ENCODE measurements at places on chromosomes 3 and 15.

DNA sequence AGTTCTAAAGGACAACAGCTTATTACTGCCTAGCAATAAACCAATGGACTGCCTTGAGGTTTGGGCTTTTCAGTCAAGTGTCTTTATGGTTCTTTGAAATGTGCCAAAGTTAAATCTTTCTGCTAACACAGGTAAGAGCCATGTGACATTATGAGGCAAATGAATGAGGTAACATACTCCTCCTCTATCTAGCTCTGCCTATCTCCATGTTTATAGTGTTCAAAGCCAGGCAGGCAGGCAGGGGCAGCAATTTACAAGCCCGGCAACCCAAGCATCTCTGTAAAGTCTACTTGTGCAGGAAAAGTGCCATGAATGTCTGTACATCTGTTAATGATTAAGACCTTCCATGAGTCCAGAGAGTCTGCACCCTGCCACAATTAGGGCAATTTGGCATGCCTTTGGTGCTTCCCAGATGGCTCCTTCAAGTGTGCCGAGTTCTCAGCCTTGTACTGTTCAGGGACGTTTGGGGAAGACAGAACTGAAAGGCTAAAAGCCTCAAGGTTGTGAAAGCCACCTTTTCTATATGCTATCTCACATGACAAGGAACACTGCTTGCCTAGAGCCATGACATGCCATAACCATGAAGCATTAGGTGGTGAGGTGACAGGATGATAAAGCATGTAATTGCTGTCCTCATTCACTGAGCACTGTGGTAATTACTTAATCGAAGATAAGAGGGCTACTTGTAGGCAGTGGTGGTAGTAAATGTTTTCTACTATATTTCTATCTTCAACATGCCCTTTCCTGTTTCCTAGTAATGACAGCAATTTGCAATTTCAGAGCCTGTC, 41.4 kb upstream of the EIF1B start:
- DNase-seq, result no peak

DNA sequence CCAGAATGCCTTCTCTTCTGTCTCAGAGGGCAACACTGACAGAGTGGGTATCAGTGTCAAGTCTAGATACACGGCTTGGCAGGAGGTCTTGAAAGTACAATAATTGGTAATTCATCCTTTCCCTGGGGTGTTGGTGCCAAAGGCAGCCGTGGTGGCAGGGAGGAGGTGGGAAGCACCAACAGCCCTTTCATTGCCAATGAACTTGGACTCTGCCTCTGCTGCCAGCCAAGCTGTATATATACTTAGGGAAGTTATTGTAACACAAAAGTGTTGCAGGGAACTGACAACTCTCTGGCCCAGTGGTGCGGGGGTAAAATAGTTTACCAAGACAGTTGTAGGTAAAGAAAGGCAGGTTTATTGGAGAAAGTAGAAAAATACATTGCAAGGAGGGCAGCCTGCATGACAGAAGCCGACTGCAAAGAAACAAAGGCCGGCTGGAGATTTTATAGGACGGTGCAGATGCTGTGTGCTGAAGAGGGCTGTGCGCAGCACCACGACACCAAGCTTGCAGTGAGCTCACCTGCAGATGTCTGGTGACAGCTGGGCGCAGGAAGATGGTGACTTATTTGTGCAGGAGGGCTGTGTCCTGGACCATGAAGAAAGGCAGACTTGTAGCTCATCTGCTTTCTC, 4.0 kb upstream of the FAM3D start:
- DNase-seq, result no peak

- peak; percentile 7 for DNase-seq
Observed at GRCh38 chr3:137121704-137122314, 164.0 kb downstream of the IL20RB start.

DNA sequence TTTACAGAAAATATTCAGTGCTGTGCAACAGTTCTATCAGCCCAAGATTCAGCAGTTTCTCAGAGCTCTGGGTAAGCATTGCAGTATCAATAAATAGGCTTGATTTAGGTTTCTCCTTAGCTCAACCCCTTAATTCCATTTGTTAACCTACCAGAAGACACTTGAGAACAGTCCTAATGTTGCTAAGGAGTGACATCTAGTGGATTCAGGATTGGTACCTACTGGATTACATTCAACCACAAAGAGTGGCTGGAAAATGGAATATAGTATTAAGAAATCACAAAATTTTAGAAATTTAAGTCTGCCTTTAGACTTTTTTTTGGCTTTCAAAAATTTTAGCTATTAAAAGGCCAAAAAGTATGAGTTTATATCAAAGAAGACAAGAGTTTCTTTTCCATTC, 34.7 kb downstream of the POLG start:
- no peak for DNase-seq

DNA sequence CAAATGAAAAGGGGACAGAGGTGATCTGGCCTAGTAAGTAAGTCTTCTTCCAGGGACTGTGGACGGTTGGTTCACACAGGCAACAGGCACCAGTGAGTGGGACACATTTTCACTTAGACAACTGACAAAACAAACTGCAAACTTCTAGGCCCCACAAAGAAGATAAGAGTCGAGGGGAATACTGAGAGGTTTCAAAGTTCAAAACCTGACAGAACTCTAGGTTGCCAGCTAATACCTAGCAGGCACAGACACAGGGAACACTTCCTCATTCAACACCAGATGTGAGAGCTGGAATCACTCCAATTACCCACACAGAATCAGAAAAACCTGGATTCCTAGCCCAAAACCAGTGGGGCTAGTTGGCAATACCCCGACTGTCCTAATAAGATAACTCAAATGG, 621.7 kb downstream of the ZPLD1 start:
- no peak for DNase-seq

DNA sequence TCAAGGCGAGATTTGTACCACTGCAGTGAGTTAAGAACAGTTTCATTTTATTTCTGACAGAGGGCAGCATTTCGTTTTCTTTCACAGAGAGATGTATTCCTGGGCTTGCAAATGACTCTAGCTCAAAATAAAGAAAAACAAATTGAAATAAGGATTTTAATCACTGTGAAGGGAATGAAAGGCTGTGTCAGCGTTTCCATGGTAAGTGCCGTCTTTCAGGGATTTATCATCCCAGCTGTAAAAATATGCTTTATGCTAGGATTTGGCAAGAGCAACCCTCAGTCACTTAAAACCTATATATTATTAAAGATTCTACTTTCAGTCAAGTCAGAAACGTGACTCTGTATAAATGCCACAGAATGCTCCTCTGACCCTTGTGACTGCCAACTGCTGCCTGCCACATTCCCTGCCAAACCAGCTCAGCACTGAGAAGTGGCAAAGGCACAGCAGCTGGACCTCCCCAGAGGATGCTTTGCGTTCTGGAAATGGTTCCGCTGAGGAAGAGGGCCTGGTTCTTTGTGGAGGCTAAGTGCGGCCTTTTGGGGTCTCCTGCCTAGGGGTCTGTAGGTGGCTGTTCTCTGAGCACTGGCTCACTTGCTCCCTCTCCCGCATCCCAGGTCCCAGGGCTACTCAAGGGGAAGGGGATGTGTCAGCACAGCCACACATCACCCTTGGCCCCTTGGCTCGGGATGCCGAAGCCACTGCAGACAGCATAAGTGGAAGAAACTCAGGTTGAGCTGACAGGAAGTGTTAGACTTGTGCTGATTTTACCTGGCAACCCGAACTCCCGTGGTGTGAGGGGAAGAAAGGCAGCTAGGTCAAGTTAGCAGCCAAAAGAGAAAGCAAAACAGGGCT, 56.6 kb upstream of the POMGNT2 start:
- no peak for DNase-seq

- no peak for DNase-seq
Observed at GRCh38 chr15:66912001-66912400, 153.4 kb upstream of the SMAD3 start.

- DNase-seq, result no peak
Observed at GRCh38 chr3:193790086-193790990, 197.3 kb downstream of the OPA1 start.

GRCh38 chr15:81296673-81297072, 27.3 kb downstream of the STARD5 start:
- DNase-seq, result no peak

- DNase-seq, result no peak
Observed at GRCh38 chr3:125119752-125120378, 64.1 kb upstream of the HEG1 start.

GRCh38 chr3:127598841-127599570, 795 bp downstream of the MCM2 start:
- DNase-seq, result no peak

DNA sequence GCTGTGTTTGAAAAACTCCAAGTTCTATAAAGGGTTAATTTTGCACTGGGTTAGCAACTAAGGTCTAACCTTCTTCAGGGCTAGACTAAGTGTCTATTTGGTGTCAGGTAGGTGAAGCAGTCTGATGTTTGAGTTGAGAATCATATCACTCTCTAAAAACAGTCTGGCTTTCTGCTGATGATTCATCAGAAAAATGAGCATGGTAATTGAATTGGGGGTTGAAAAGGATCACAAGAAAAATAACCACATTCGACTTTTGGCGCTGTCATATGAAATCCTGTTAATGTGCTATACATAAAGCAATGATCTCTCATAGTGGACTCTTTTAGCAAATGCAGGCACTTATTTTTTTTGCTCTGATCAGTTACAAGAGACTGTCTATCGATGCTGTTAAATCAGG, 242.2 kb upstream of the AZI2 start:
- DNase-seq, result no peak

DNA sequence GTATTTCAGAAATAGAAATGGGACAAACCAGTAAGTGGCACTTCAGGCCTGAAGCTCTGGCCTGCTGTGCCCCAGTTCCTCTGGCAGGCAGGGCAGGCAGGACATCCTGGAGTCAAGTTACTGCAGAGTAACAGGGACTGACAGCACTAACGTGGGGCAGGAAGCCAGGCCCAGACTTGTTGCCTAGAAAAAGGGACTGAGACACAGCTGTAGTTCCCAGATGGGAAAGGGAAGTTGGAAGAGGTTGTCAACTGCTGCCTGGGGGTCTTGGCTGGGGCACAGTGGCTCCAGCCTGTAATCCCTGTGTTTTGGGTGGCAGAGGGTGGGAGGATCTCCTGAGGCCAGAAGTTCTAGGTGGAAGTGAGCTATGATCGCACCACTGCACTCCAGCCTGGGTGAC, 171.9 kb downstream of the FMN1 start:
- no peak for DNase-seq

DNA sequence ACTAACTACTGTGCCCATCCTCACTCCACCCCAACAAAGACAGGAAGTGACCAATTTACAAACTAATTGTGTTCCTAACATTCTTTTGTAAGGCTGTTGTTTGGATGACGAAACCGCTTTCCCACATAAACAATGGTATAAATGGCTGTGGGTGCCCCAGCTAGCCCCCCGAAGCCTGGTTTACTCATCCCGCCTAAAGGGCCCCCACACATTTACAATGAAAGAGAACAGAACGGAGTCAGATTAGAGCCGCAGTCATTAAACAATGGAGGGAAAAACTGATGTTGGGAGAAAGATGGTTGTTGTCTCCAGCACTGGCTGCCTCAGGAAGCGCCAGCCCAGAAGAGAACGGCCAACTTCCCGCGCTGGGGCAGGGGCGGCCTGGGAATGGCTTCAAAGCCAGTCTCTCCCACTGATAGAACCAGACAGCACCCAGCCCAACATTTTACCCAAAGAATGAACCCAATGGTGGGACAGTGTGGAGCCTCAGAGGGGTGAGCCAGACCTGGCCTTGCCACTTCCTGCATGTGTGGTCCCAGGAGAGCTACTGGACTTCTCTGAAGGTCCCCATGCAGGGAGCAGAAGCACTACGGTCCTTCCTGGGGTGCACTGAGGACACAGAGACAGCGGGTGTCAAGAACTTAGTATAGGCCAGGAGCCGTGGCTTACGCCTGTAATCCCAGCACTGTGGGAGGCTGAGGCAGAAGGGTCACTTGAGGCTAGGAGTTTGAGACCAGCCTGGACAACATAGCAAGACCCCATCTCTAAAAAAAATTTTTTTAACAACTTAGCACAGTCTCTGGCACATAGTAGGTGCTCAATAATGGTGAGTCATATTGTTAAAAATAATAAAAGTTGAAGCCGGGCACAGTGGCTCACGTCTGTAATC, 75.8 kb upstream of the GATA2 start:
- DNase-seq, result no peak

DNA sequence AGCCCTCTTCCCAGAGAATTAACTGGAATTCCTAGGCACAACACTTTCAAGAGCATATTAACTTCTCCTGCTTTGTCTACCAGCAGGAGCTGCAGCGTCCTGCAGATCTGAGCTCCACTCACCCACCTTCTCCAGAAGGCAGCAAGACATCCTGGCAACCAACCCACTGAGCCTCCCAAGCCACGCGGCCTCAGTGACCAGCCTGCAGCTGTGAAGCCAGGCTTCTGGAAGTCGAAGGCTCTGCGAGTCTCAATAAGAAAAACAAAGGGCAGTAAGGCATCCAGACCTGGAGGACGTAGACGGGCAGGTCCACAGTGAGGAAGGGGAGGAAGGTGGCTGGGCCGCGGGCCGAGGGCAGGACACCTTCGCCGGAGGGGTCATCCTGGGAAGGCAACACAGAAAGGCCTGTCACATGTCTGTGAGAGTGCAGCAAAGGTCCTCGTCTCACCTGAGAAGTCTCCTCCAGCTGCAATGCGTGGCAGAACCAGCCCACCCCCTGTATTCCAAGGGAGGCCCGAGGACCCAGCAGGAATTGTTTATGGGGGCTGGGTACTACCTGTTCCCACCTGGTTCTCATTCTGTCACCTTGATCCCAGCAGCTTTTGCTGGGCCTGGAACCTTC, 36.2 kb downstream of the ZXDC start:
- DNase-seq, result no peak
